Stimulated activated CD8-positive, alpha-beta memory T cell treated with anti-CD3 and anti-CD28 coated beads, Interleukin-2, amount 100 ng/mL, for 1 hour (primary cell): ENCODE measurements at places on chromosomes 3 and 15.

- no peak for DNase-seq
These were observed 7.4 kb downstream of the GLB1 start for GRCh38 chr3:33089515-33089914.

GRCh38 chr15:41798607-41799487, 24.6 kb downstream of the MAPKBP1 start:
- no peak for DNase-seq

DNA sequence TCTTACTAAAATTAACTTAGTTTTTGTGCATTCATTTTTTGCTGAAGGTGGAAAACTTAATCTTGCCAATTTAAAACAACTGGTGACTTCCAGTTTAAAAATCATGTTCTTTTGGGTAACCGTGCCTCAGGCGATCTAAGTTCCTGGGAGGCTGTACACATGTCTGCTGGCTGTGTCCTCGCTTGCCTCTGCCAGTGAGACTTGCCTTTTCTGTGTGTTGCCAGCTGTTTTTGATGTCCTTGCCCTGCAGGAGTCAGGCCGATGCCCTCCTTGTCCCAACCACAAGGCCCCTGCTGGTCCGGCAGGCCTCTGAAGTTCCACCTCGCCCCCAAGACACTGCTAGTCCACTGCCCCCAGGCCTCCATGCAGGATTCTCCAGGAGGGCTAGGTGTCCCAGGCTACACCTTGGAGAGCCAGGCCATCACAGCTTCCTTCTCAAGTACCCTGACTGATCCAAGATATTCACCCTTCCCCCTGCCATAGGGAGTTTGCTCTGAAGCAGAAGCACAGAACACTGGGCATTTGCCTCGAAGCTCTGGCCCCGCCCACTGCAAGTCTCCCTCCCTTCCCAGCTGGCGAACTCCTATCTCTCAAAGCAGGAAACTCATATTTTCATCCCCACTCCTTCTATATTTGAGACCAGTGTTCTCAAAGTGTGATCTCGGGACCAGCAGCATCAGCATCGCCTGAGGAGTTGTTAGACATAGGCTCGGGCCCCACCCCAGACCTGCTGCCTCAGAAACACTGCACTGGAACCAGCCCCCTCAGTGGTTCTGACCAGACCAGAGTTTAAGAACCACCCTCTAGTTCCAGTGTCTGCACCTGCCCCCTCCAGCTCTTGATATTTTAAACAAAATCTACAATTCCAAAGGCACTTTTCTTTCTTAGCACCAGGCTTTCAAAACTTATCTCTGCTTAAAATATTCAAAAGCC, 185.8 kb upstream of the UBE2E1 start:
- no peak for DNase-seq

- DNase-seq: no peak
These were observed 174.4 kb upstream of the FAM3D start for GRCh38 chr3:58840949-58841348.
